ENCODE measurements at places on chromosomes 2 and 18.

- no peak for DNase-seq
These were observed 49.8 kb downstream of the PLEK start for GRCh38 chr2:68414876-68415275.

DNA sequence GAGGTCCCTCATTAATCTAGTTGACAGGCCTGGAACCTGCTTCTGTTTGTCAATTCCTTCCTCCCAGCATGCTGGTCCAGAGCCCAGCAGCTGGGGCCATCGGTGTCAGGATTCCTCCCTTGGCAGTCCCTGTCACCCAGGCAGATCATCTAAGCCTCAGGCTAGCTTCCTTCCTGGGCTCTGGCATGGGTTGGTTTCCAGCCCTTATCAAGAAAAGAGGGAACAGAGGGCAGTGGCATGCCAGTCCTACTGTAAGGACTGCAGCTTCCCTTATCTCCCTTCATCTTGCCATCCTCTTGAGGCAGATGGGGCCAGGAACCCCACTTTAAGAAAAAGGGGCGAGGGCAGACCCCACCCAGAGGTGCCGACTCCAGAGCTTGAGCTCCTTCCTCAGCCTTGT is 10.9 kb upstream of the KCNK3 start:
- DNase-seq = no peak

GRCh38 chr2:150946831-150947230 is 314.8 kb downstream of the RBM43 start:
- DNase-seq = no peak

DNA sequence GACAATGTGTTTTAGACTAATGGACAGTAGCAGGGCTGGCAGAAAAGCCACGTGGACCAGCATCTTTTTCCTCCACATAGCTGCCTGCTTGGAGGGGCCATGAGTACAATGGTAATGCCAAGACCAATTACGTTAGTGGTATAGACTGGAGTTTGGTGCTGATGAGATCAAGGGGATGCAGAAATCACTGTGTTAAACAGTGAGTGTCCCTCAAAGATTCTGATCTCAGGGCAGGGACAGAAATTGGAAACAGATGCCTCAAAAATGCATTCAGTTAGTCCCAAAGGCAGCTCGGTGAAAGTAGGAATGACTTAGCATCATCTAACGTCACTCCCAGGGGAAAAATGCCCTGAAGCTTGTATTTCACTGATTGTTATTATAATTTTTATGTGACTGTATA is 72.4 kb downstream of the SLC16A14 start:
- DNase-seq = no peak

- no peak for DNase-seq
These were observed 310.4 kb upstream of the VWC2L start for GRCh38 chr2:214100488-214100887.

GRCh38 chr2:157990173-157990572 is 111.5 kb upstream of the UPP2 start:
- no peak for DNase-seq

DNA sequence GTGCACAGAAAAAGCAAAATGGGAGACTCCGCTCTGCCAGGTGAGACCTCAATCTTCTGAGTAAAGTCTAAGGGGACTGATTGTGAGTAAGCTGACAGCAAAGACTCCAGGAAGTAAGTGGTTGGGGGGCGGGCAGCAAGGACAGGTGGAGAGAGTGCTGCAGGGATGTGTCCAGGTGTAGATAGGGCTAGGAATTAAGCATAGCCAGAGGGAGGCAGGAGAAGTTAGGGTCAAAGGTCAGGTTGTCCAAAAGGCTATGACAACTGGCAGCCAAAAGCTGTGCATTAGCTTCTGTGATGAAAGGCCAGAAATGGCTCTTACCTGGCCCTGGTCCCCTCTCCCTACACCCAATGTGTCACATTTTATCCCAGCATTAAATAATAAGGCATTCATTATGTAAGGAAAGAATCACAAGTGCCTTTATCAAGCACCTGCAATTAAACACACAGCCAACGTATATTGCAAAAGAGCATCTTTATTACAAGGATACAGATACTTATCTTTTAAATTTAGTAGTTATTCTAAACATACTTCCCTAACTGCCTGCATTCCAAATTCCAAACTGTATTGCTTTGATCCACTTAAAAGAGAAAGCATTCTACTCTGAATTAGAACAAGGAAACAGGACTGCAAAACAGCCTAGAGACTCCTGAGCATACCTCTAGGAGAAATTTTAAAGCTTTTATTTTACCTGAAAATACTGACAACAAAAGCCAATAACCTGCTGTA is 247.9 kb downstream of the IRS1 start:
- no peak for DNase-seq

DNA sequence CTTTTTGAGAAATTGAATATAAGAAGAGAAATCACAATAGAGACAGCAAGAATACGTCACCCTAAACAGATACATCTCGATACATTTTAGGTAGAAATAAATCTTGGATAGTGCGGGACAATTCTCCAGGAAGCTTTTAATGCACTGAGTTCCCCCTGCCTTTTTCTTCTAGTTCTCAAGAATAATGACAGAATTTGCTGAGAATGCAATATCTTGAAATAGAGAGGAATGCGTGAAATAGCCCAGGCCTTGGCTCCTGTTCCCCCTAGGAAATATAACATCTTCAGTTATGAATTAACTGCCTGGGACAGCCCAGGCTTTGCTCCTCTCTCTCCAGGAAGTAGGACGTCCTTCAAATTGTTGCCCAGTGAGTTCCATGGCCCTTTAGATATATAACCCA is 7.6 kb upstream of the NRXN1 start:
- peak; percentile 23 for DNase-seq

DNA sequence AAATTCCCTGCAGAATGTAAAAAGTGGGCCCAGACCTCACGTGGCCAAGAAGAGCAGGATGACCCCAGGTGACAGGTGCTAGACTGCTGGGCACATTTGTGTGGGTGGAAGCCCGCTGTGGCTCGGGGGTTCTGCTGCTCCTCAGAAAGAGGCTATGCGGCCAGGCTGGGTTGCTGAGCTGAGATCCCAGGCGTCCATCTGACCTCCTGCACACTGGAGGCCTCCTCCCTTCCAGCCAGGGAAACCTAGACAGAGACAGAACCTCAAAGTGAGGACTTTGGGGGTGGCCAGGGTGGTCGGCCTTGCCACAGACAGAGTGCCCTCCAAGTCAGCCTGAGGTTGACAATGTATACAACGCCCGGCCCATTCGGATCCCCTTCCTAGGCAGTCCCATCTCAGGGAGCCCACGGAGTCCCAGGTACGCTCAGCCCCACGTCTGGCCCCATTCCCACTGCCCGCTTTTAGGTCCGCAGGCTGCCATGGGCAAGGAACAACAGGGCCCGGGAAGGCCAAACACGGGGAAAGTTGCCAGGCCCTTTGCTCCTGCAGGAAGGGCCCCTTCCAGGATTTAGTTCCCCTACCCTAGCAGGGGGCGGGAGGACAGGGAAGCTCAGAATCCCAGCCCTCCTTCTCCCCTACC is 75.6 kb downstream of the KIAA2012 start:
- no peak for DNase-seq

All from DMS53 (cell line).